T-helper 22 cell (primary cell): ENCODE measurements at places on chromosomes 7 and 10.

DNA sequence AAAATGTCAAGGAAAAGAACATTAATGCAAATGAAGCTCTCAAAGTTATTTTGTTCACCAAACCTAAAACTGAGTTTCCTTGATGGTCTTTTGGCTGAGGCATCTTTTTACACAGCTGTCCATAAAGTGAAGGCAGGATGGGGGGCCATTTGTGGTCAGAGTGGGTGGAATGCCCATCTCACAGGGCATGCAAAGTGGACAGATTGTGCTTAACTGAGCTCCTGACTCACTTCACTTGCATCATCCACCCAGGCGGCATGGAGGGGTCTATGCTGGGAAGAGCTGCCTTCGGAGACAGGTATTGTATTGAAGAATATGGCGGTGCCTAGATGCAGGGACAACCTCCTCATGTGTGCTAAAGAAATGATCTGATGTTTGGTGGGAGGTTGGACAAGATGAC is 905.3 kb downstream of the KCNMA1 start:
- DNase-seq: no peak

- no peak for DNase-seq
These were observed 144.6 kb upstream of the COL1A2 start for GRCh38 chr7:94250124-94250523.

DNA sequence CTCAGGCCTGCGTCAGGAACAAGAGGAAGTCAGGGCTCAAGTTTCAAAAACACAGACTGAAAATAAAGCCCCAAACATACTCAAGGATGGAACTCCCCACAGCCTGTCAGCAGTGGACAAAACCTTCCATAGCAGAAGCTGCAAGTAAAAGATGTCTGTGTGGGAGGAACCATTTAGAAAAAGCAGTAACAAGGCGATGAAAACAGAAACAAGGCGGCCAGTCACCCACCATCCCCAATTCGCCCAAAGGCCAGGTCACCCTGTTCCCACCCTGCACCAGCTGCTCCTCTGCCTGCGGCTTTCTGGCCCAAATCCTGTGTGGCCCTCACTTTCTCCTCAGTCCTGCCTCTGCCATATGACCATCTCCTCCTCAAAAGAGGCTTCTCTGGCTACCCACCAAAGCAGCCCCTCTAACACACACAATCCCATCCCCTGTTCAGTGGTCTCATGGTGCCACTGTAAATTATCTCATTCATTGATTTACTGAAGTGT is 27.8 kb downstream of the KCNMA1 start:
- DNase-seq: no peak

- no peak for DNase-seq
These were observed 66.3 kb downstream of the PRKAG2 start for GRCh38 chr7:151810441-151811232.

DNA sequence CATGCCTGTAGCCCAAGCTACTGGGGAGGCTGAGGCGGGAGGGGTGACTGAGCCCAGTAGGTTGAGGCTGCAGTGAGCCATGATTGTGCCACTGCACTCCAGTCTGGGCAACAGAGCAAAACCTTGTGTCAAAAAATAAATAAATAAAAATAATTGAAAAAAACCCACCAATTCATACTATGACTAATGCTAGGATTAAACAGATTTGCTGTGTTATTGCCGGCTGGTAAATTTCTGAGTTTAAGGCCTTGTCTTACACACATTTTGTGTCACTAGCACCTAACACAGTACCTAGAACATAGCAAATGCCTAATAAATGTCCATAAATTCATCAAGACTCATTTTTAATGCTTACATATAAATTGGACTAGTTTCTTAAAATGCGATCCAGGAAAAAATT is 8.7 kb downstream of the ESYT2 start:
- DNase-seq: no peak

DNA sequence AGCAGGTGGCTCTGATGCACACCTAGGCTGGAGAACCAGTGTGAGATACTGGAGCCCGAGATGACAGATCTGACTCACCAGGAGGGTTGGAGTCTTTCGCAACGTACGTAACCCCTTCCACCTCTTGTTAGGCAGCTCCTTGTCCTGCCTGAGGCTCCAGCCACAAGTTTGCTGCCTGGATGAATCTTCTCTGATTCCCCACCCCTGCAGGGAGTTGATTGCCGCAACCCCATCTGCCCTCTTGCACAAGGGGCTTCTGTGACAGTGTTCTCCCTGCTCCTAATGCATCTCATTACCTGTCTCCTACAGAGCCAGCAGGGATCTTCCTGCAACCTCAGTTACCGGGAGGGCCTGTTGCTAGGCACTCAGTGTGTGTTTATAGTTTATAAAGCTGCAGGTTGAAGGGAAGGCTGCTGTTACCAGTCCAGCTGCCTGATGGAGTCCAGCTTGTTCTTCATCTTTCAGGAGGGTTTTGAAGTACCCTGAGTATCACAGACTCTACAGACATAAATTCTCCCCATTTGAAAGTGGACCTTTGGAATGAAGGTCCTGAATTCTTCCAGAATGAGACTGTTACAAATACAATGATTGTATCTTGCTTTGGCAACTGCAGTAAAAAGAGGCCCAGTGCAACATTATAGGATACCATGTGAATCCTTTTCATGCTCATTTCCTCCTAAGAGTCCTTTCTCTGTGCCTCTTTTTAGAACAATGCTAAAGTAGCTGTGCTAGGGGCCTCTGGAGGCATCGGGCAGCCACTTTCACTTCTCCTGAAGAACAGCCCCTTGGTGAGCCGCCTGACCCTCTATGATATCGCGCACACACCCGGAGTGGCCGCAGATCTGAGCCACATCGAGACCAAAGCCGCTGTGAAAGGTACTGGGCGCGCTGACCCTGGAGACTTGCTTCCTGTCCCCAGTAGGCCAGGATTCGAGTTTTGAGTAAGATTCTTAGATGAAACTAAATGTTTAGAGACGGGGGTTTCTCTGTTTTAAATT is 6.5 kb downstream of the MDH2 start:
- no peak for DNase-seq

DNA sequence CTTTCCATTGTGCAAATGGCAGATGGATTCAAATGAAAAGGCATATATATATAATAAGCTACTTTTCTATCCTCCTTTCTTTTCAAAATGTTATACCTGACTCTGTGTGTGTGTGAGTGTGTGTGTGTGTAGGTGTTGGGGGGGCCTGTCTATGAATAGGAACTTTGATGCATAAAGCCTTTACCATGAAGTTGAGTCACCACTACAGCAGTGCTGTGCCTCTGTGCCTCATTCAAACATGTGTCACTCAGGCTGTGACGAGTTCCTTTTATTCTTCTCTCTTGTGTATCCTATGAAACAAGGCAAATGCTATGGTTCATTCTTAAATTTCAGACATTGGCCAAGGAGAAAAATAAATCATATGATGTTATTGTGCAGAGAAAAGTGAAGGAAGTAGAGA is 52.7 kb upstream of the DKK1 start:
- DNase-seq: no peak

DNA sequence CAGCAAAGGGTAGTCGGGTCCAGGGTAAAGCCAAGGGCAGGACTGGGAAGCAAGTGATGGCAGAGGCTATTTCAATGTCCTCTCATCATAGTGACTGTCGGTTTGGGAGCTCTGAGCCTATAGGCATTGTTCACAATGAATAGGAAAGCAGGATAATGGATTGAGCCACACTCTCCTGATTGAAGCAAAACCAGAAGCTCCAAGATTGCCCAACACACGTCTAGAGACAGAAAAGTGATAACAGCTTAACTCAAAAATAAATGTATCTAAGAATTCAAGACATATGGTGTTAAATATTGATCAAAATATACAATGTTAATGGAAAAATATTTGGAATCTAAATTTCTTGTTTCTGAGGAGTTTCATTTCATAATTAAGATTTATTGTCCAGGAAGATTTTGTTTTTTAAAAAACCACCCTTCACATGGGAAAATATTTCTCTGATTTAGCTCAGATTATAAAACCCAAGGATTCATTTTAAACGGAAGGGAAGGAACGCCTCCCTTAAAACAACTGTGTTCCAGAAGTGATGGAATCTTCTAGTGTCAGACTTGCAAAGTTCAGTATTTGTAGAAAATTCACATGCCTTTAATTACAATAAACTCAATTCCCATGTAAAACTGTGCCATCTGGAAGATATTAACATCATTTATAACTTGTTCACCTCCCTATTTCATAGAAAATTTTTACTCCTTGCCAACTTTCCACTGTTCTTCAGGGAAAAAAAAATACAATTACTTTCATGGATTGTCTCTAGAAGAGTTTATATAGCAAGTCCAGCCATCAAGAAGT is 54.5 kb downstream of the NRP1 start:
- DNase-seq: no peak

DNA sequence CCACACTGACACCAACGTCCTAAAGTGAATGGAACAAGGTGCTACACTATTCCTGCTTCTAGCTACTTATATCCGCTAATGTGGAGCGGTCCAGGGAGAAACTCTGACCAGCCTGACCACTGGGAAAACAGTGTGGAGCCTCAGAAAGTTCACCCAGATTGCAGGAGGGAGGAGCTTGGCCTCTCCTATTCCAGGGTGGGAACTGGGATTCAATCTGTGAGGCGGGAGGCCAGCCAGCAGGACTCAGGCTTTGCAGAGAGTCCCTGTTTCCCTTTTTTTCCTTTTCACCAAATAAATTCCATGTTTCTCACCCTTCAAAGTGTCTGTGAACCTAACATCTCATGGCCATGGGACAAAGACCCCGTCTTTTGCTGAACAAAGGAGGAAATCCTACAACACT is 86.4 kb upstream of the SEMA3C start:
- no peak for DNase-seq

DNA sequence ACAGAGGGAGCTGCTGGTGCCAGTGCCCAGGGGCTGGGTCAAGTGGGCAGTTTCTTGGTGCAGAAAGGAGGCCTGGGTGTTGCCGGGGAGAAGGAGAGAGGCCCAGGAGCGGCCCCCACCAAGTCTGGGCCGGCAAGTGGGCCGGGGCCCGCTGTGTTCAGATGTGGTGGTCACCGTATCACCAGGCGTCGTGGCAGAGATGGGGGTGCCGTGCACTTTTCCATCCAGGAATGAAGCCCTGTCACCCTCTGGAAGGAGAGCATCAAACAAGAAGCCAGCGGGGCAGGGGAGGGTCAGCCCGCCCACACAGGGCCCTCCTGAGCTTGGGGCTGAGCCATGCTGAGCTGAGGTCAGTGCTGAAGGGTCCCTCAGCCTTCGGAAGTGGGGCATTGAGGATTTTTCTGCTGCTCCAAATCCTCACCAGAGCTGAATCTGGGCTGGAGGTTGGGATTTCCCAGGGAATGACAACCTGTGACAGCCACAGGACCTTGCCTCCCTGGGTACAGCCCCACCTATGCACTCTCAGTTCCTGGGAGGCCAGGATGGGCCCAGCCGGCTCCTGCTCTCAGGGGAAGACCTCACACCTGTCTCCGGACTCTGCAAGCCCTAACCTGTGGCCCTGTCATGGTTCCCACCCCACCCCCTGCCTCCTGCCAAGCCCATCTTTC is 27.9 kb upstream of the INPP5A start:
- DNase-seq: no peak

DNA sequence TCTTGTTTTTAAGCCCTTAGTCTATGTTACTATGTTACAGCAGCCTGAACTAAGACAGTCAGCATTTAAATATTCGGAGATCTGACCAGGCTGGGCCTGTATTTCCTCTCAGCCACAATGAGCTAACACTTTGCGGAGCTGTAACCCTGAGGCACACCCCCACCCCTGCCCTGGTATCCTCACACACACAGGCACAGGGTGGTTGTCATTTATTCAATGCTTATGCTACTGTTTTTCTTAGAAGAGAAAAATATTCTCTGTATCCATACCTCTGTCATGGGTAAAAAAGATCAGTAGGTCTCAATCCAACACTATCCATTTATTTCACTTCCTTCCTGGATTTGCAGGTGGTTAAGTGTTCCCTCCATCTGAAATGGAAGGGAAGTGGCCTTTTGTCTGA is 80.3 kb upstream of the TRIL start:
- no peak for DNase-seq

DNA sequence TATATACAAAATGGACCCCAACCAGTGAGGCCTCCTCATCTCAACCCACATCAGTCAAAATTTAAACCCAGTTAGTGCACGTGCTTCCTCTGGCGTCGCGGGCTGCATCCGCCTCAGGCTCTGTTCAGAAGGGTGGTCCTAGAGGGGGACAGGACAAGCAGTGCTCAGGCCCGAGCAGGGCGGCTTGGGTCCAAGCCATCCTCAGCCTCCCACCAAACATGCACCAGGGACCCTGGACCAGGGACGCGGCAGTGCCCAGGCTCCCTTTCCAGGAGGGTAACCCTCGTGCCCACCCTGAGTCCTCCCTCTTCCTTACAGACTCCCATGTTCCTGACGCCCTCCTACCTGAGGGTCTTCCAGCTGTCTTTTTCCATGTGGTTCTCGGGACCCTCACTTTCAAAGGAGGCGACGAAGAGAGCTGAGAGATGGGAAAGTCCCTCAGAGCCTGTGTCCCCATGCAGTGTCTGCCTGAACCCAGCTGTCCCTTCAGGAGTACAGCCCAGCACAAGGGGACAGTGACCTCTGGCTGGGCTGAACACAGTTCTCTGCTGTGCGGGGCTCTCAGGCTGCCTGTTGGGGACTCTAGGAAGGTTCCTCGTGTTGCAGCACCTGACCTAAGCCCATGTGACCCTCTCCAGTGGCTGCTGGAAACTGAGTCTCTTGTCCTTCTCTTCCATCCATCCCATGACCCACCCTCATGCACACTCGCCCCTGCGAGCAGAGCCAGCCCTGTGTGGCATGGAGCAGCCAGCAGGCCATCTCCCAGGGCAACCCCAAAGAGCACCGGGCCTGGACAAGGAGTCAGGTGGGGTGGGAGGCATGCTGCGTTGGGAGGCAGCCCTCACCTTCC is 58.1 kb downstream of the CSGALNACT2 start:
- DNase-seq: no peak

GRCh38 chr7:144404946-144405345 is 1.5 kb upstream of the NOBOX start:
- DNase-seq: no peak

GRCh38 chr10:89327803-89328441 is at the start of gene IFIT3:
IFIT3 (plus strand) TSS chr10:89327997; CDS start chr10:89328074, 77 bp downstream.
- DNase-seq: no peak

GRCh38 chr7:157684909-157685429 is 348.2 kb downstream of the DNAJB6 start:
- DNase-seq: no peak

- no peak for DNase-seq
These were observed 745 bp downstream of the SLC16A9 start for GRCh38 chr10:59708816-59709394.
